Stimulated activated CD4-positive, alpha-beta T cell treated with anti-CD3 and anti-CD28 coated beads, Interleukin-12 subunit alpha, Interleukin-12 subunit beta, amount 100 ng/mL, for 4 hours (primary cell): ENCODE measurements at places on chromosomes 6 and 20.

- DNase-seq = no peak
These were observed 118.7 kb downstream of the CEBPB start for GRCh38 chr20:50309280-50309763.

DNA sequence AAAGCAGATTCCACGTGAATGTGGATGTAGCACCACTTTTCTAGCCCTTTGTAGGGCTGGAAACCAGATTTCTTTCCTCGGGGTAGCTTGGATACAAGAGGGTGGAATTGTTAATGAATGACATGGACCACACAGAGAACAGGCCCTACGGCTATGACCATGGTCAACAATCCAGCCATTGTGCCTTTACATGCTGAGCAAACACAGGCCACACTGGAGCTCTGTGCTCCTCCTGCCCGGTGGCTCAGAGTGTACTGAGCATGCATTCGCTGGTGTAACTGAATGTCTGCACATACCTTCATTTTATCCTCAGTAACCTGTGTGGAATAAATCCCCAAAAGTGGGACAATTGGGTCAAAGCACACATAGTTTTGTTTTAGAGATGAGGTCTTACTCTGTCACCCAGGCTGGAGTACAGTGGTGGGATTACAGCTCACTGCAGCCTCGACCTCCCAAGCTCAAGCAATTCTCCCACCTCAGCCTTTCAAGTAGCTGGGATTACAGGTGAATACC lies 32.8 kb downstream of the LRP11 start:
- DNase-seq = no peak

- no peak for DNase-seq
These were observed 20.5 kb downstream of the TTLL2 start for GRCh38 chr6:167345348-167345747.

- DNase-seq = no peak
These were observed 273.9 kb downstream of the RFPL4B start for GRCh38 chr6:112620812-112621569.

DNA sequence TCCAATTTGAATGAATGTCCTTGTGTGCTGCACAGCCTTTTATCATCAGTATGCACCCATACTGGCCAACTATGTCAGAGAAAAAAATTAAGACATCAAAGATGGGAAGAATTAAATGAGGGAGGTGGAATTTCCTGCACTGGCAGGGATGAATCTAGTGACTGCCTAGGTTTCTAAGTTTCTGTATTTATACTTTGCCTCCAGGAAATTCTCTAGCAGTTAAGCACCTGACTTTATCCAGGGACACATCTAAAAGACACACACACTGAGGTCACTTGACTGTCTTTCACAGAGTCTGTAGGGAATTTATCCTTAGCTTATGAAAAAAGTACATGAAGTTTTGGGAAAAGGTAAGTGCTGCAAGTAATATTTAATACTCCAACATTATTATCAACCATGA lies 636.5 kb upstream of the PTCHD4 start:
- no peak for DNase-seq

- no peak for DNase-seq
These were observed 396.9 kb upstream of the ADGRB3 start for GRCh38 chr6:68238097-68238601.

GRCh38 chr20:38060536-38060935 lies 27.0 kb downstream of the RPRD1B start:
- no peak for DNase-seq

DNA sequence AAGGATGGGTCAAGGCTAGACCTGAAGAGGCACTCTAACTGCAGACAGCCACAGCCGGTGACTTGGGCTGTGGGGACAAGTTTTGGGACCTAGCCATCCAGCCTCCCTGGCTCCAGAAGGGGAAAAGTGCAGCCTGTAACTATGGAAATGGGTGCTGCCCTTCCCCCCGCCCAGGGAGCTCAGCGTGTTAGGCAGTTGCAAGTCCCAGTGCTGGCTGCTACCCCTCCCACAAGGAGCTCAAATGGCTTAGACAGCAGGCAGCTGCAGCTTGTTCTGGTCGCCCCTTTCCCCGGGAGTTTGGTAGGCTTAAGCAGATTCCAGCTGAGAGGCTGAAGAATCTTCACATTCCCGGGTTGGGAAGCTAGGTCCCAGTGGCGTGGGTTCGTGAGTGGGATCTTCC lies 162.6 kb downstream of the FAM83B start:
- no peak for DNase-seq

DNA sequence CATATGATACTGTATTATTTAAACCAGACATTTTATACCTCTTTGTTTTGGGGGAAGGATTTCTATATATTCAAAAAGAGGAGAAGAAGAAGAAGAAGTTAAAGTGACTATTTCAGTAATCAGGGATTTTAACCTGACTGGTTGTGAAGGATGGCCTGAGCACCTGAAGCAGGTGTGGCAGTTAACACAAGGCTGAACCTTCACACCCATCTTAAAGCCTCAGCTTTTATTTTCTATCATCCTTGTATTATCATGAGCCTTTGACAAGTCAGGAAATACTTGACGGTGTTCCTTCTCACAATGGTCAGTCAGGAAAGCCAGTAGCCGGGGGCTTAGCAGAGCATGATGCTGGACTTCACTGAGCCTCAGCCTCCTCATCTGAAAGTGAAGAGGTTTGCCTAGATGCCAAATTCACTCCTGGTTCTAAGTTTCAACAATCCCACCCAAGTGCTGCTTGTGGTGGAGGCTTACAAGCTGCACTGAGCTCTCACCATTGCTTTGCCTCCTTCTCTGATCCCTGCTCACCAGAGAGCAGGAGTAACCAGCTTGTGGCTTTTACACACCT lies 117.2 kb downstream of the JAG1 start:
- no peak for DNase-seq

GRCh38 chr6:165880686-165881085 lies 217.6 kb upstream of the PDE10A start:
- no peak for DNase-seq

DNA sequence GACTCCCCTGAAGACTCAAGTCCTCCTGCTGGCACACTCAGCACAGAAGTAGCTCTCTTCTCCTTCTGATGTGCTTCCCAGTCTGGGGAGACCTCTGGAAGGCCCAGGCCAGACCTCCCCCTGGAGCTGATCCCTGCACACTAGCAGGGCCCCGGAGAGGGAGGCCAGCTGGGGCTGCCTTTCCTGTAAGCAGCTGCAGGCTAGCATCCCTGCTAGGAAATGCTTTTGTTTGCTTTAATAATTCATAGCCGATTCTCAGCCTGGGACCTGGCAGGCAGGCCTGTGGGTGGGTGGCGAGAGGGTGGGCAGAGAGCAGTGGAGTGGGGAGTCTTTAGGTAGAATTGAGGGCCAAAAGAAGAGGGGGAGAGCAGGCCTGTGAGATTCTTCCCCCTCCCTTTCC lies 5.2 kb downstream of the EBF4 start:
- no peak for DNase-seq

DNA sequence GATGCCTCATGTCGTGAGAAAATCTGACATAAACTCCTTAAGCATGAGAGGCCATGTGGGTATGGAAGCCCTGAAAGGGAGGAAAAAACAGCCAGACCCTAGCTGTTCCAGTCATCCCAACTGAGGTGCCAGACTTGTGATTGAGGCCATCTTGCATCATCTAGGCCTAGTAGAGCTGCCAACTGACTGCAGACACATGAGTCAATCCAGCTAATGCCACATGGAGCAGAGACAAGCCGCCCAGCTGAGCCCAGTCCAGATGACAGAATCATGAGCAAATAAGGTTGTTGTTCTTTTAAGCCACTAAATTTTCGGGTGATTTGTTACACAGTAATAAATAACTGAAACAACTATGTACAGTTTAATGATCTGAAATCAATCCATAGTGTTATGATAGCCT lies 680.9 kb downstream of the MAFB start:
- DNase-seq = no peak

GRCh38 chr6:5481033-5481432 lies 219.7 kb downstream of the FARS2 start:
- DNase-seq = no peak

DNA sequence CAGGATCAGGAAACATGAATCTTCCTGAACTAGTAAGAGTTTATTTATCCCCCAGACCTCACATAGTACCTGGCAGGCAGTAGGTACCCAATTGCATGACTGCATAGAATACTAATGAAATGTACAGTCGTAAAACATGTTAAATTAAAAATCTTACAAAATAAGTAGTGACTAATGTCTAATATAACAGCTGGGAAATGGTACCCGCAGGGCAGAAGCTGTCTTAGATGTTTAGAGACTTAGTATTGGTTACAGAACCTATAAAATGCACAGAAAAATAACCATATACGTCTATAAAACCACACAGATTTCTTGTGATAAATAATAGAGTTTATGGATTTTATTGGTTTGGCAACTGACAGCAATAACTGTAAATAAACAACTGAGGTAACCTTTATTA lies 139.1 kb upstream of the GMDS start:
- no peak for DNase-seq

- DNase-seq = no peak
These were observed 40.6 kb upstream of the REV3L start for GRCh38 chr6:111523484-111524167.

DNA sequence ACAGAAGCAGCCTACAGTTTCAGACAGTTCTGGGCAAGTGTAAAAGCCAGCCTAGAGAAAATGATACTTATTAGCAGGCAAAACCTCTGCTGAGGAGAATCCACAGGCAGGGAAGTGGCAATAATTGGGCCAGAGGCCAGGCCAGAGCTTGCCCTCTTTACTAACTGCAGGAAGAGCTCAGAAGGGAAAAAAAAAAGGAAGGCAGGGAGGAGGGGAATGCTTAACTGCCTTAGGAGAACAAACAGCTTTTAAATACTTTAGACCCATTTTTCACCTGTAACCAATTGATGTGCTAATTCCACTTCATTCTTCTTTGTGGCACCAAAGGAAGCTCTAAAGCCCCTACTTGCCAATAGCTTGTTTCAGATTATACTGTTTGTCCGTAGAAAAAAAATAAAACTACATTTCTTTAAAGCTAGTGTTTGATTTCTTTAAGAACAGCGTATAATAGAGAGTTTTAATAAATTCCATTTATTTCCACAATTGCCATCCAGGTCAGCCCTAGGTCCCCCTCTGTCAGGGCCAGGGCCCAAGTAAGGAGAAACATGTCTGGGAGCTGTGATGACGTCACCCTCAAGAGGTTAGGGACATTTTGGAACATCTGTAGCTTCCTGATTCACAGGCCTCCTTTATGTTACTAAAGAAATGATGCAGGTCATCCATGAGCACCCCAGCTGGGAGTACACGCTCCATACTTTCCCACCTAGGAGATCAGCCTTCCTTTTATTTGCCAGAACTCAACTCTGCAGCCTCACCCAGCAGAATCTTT lies 384.3 kb downstream of the CDC5L start:
- DNase-seq = no peak

GRCh38 chr6:111551521-111552231 lies 54.0 kb downstream of the TRAF3IP2 start:
- no peak for DNase-seq

DNA sequence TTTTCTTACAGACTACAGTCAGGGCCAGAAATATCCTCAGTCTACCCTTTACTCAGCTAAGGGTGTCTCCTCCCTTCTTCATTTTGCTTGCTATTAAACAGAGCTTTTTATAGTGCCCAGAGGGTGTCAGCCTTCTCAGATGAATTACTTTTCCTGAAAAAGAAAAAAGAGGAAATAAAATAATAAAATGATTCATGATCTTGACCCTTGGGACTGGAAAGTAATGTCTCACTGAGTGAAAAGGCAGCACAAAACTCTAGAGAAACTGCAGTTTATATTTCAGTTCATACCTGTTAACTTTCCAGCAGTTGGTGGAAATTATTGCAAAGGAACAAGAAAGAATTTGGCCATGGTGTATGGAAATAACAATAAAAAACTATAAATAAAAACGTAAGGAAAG lies 170.6 kb downstream of the IBTK start:
- no peak for DNase-seq

DNA sequence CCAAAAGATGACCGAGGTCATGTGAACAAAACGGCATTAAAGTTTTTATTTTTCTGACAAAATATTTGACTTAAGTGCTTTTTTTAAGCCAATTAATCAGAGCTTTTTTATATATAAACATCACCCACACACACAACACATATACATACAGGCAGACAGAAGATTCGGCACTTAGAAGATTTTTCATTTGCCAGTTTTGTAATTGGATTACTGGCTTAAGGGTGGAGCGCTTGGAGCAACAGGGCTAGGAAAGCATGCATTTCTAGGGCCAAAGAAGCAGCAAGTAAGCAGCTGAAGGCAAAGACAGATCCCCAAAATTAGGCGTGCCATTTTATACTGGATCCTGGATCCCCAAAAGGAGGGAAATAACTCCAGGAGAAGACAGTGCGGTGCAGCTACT lies 30.3 kb downstream of the SAMD5 start:
- no peak for DNase-seq

GRCh38 chr6:43246301-43247113 lies 3.2 kb downstream of the TTBK1 start:
- no peak for DNase-seq

DNA sequence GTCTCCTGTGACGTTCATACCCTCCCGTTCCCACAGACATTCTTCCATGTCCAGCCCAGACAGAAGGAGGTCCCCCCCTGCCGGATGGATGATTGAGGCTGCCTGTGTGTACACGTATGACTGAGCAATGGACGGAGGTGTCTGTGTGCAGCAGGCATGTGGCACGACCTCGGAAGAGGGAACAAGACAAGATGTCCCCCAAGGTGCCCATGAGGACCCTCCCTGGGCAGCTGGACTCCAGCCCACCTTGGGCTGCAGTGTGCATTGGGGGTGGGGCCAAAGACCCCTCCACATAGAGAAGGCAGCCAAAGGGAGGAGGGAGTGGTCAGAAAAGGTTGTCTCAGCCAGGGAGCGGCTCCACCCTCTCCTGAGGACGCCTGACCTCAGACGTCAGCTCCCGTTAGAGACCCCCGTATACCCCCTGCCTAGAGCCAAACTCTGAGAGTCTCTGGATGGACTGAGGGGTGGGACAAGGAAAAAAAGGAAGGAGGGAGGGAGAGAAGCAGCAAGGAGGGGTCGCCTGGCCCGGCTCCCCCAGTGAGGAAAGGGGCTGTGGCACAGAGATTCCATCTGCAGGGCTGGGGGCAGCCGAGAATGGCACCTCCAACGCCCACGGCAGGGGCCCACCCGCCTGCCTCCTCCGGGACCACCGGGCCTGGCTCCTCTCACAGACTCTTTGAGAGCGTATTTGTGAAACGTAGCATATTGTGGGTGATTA lies 92.9 kb upstream of the BHLHE23 start:
- no peak for DNase-seq

DNA sequence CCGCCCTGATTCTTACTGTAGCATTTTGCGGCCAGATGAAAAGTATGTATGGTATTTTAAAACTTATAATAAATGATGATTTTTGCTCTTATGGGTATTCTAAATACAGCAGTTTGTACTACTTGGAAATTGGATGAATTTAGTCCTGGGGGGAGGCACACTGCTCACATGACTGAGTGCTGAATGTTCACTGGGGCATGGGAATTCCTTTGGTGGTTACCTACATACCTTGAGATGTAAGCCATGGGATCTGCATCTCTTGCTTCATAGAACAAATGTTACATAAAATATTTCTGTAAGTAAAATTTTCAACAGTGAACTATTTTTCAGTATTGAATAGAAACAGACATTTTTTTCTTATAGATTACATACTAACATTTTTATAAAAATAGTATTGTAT lies 71.1 kb downstream of the FIG4 start:
- no peak for DNase-seq
